ENCODE measurements at places on chromosomes 2 and 18. TPM values are rescaled to one million over a fixed set of nuclear protein-coding genes. Genes with fewer than 3 reads are reported as not detected.

GRCh38 chr18:10950876-10951630, 198.3 kb downstream of the PIEZO2 start:
- DNase-seq = no peak

DNA sequence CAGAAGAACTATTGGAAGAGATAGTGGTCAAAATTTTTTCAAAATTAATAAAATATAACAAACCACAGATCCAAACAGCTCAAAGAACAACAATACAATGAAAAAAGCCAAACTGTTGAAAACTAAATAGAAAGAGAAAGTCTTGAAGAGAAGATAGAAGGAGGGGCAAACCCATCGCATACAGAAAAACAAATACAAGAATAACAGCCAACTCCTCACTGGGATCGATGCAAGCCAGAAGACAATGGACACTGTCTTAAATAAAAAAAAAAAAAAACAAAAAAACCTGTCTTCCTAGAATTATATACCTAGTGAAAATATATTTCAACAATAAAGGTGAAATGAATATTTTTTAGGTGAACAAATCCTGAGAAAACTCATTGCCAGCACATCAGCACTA, 34.1 kb upstream of the ARHGAP25 start:
- no peak for DNase-seq

The RESP18 gene
- polyA plus RNA-seq = not detected

The HNMT gene
- polyA plus RNA-seq = 40.2 TPM

The RAD51AP2 gene
- not detected for polyA plus RNA-seq

Data from spleen (tissue), 13 donors.